Neural progenitor cell (in vitro differentiated cells): ENCODE measurements at places on chromosomes 5 and 9.
A peak's percentile ranks its signal among the peaks of the same experiment; 100 is the strongest.

DNA sequence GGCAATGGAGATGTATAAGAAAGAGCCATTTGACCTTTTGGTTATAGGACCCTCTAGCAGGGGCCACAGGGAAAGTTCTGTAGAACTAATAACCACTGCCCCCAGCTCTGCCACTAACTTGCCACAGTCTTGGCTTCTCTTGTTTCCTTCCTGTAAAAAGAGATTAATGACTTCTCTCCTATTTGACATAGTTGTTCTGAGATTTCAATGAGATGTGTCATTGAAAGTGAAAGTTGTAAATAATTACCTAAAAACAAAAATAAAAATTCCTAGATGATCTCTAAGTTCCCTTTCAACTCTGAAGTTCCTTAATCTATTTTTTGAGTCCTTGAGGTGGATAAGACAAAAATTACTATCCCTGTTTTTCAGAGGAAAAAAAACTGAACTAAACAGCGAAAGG is 1.4 kb upstream of the KIF12 start:
- no peak for DNase-seq

- no peak for DNase-seq
Observed at GRCh38 chr5:122941737-122942136, 94.8 kb downstream of the PPIC start.

DNA sequence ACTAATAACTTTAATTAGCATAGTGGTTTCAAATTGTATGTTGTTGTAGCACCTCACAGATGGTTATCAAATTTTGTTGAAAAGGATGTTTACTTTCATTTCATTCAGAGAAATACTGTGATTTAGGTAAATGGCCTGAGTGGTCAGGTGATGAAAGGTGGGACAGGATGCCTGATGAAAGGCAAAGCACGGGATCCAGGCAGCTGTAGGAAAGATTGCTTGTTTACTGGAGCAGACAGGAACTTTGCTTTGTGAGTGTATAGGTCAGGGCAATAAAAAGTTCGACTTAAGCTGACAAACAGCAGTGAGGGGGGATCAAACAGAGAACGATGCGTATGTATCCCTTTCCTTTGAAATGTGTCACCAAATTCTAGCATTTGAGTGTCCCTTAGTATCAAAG is 19.0 kb downstream of the KIAA1958 start:
- DNase-seq: no peak

GRCh38 chr5:171432583-171433351 is 13.3 kb downstream of the FGF18 start:
- no peak for DNase-seq

- no peak for DNase-seq
Observed at GRCh38 chr5:101142102-101142501, 239.0 kb upstream of the ST8SIA4 start.

- peak; percentile 21 for DNase-seq
Observed at GRCh38 chr9:127360829-127361228, 36.1 kb upstream of the SLC2A8 start.

- peak; percentile 38 for DNase-seq
Observed at GRCh38 chr9:92947268-92948037, at the start of gene FGD3. FGD3 (plus strand) TSS chr9:92947523; CDS start chr9:92976257, 28,734 bp downstream.

GRCh38 chr5:118279540-118280294 is 708.6 kb downstream of the DTWD2 start:
- no peak for DNase-seq

- DNase-seq: no peak
Observed at GRCh38 chr5:44565902-44566301, 176.7 kb upstream of the FGF10 start.

GRCh38 chr5:94692581-94692980 is 74.1 kb downstream of the SLF1 start:
- no peak for DNase-seq

GRCh38 chr9:113153599-113153998 is 2.8 kb downstream of the SLC31A2 start:
- no peak for DNase-seq

- peak; percentile 75 for DNase-seq
Observed at GRCh38 chr9:120985819-120986222, 59.2 kb upstream of the TRAF1 start.

DNA sequence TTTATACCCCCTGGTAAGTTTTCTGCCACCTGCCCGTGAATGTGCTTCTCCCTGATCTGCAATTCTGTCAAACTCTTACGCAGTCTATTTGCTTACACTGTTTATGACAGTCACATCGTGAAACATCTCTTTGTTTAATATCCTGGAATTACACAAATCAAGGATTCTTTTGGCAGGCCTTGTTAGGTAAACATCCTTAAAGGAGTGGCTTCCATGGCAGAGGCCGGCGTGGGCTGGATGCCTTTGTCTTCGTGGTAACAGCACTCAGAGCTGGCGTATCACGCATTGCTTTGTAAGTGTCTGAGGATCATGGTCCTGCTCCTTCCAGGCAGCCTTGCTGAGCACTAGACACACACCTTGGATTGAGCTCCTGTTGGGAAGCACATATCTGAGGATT is 145.7 kb downstream of the IRX1 start:
- no peak for DNase-seq

- no peak for DNase-seq
Observed at GRCh38 chr5:149441986-149442385, 62.9 kb upstream of the IL17B start.

GRCh38 chr9:123562844-123563346 is 206.9 kb downstream of the CRB2 start:
- DNase-seq: no peak
